GM12878 (cell line): ENCODE measurements at places on chromosomes 4 and X.

DNA sequence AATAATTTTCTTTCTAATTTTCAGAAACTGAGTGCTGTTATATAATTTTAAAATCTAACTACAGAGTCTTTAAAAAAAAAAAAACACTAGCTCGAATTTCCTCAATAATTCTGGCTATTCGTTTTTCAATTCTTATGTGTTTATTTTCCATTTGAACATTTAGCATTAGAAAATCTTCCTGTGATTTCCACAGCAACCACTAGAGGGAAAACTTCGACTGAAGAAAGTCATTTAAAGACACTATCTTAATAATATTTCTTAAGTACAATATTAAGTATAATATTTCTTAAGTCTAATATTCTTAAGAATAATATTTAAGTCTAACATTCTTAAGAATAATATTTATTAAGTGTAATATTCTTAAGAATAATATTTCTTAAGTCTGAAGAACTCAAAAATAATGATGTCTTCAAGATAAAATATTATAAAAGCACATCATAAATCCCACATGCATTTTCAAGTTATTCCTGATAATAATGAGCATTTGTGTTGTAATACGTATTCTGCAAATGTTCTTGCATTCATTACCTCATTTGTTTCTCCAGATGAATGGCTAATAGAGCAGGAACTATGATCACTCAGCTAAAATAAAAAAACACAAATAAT lies 118.4 kb upstream of the WDR17 start:
- no peak for DNase-seq

DNA sequence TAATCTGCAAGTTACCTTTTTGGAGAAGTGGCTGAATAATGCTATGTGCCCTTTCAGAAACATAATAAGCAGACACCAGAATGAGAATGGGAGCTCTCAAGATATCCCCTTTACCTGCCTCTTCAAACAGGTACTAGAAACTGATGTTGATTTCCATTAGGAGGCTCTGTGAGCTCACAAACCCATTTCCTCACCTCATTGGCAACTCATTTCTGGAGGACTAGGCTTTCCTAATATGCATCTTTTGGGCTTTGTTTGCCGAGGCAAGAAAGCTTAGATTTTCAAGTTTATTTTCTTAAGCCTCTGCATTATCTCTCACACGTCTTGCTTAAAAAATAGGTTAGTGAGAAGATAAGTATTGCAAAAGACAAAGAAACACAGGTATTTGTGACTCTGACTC lies 313.1 kb upstream of the IRS4 start:
- DNase-seq = no peak

GRCh38 chr4:95215991-95216605 lies 332.7 kb downstream of the UNC5C start:
- no peak for DNase-seq

DNA sequence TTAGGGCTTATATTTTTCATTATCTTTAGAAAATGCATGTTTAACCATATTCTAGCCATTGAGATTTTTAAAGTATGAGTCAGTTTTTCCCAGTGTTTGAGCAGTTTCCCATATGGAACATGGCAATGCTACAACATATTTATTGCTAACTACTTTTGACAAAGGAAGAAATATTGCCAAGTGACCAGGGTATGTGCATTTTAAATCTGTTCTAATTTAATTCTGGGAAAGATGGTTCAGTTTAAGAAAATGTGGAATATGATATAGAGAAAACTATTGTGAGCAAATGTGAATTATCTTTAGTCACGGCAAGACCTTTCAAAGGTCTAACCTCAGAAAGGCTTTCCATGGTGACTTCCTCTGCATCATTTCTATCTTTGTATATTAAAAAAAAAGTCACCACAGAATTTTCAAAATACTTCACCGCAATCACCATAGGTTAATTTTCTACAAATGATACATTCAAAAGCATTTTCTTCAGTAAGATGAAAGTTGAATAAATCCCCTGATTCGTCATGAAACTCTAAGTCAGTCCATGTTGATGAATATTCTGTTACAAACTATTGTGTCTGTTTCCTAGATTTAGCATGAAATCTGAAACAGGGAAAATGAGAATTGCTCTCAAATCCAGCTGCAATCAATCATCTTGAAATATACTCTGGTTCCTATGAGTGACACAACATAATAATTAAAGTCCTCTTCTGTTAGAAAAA lies 2349.0 kb upstream of the TENM3 start:
- DNase-seq = no peak

DNA sequence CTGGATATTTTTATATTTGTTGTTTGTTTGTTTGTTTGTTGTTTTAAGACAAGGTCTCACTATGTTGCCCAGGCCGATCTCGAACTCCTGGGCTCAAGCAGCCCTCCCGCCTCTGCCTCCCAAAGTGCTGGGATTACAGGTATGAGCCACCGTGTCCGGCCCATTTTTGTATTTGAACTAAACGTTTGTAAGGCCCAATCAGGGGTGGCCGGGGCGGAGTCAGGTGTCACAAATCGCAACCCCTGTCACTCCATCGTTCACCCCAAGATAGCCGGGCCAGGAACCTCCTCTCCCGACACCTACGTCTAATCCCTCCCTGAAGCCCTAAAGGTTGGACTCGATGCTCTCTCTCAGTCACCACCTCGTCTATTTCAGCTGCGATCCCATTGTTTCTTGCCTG lies 722 bp upstream of the EFHC2 start:
- DNase-seq = no peak

- DNase-seq = no peak
Measured at GRCh38 chr4:189374176-189374575, 566.5 kb upstream of the FRG1 start.

DNA sequence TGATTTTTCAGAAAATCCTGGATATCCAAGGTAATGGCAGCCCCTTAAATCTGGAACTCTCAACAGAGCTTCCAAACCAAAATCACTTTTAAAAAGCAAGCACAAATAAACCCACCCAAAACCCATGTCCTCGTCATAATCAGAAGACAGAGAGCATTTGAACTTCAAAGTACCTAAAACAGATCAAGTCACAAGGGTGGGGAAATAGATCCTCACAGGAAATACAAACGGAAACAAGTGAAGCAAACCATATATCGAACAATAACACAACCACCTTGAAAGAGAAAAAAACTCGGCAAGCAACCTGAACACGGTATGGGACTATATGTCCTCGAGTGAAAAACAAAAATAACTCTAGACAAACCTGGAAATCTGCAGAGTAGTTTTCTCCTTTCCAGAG lies 15.9 kb upstream of the CCNQ start:
- DNase-seq = no peak

DNA sequence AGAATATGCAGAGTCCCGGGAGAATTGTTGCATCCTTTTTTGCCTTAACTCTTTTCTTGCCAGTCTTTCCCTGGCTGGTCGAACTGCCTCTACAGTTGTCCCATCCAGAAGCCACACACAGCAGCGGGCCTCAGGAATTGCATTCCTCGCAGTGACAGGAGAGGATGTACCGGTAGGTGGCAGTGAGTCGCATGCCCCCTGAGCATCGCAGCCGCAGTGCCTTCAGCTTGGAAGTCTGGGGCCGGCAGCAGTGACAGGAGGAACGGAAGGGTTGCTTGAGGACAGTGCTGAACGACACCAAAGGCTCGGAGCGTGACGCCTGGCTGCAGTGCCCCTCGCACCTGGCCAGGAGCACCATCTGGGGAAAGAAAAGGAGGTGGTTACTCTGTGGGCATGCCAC lies 23.5 kb downstream of the NDP start:
- no peak for DNase-seq

GRCh38 chr4:7787681-7788141 lies 151.9 kb downstream of the AFAP1 start:
- DNase-seq = no peak

DNA sequence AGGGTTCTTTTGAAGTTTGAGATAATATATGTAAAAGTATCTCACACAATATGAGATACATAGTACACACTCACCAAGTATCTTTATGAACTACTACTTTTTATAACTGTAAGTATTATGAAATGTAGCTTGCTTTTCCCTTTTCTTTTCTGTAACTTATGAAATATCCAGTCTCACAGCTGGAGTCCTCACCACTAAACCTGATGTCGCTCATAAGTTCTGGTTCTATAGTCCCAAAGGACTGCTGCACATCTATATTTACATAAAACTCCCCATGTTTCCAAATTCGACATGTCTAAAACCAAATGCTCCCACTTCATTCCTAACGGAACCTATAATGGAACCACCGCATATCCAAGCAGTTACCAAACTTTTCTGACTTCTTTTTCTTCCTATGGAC lies 186.5 kb upstream of the SLC7A11 start:
- DNase-seq = no peak

DNA sequence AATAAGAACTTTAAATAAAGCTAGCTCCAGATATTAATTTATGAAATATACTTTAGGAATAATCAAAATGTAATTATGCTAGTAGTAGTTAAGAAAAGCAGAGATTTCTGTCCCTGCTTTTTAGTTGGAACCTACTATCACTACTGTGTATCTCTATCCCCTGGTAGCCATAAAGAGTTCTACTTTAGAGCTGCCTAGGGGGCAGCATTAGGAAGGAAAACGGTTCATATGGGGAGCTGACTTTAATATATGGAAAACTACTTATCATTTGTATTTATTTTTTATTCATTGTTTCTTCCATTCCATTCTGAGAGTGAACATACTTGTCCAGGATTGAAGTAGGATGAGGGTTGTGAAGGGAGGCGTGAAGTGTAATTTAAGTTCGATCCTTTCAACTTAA lies 40.9 kb downstream of the CPEB2 start:
- DNase-seq = no peak

DNA sequence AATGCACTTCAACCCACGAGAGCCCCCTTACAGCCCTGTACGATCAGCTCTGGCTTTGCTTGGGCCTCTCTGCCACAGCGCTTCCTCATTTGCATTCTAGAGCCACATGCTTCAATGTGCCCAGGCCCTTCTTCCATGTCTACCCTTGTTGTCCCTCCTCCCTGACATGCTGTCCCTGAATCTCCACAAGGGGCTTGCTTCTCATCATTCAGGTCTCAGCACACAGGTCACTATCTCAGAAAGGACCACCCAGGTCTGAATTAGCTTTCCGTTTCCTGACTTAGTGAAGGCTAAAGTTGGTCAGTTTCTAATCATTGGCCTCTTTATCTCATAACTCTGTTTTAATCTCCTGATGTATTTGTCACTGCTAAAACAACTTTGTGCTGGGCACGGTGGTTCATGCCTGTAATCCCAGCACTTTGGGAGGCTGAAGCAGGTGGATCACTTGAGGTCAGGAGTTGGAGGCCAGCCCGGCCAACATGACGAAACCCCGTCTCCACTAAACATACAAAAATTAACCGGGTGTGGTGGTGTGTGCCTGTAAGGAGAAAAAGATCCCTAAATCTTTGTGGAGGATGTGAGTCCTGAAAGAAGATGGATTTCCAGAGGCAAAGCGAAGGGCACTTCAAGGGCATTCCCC lies 17.9 kb upstream of the SLC34A2 start:
- DNase-seq = no peak

DNA sequence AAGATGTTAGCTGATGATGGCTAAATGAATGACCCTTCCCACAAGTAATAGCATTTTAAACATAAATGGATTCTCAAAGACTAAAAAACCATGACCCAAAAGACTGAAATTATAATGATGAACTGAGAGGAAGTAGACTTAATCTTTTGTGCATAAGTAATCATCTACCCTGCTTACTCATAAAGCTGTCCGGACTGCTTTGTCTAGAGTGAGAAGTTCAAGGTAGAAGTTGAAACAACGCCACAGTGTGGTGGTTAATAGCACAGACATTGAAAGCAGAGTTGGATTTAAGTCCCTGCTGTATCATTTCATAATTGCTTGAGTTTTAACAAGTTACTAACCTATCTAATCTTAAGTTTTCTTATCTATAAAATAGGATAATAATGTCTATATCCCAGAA lies 346.6 kb downstream of the CENPC start:
- no peak for DNase-seq
